Left lung (tissue), 14 donors: ENCODE measurements at places on chromosomes 16 and 17. TPM values are rescaled to one million over a fixed set of nuclear protein-coding genes. Genes with fewer than 3 reads are reported as not detected.

GRCh38 chr17:3944485-3945388 is 19.5 kb downstream of the ATP2A3 start:
- no peak for DNase-seq

Gene FBXW10B
- 1.3 TPM for polyA plus RNA-seq

- no peak for DNase-seq
Measured at GRCh38 chr16:85182286-85182685, 70.0 kb upstream of the CIBAR2 start.

DNA sequence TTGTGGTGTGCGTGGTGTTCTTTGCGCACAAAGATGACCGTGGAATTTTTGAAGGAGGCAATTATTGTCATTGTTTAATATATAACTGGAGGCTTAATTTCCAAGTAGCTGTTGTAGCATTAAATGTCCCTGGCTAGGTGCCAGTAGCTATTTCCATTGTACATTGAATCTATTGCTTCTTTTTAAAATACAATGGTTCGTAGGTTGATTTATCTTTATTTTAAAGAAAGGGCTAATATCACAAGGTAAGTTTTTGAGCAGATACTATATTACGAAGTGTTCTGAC is 127.1 kb downstream of the RPTOR start:
- DNase-seq: no peak

Gene SLC38A10
- 64.7 TPM for polyA plus RNA-seq

DNA sequence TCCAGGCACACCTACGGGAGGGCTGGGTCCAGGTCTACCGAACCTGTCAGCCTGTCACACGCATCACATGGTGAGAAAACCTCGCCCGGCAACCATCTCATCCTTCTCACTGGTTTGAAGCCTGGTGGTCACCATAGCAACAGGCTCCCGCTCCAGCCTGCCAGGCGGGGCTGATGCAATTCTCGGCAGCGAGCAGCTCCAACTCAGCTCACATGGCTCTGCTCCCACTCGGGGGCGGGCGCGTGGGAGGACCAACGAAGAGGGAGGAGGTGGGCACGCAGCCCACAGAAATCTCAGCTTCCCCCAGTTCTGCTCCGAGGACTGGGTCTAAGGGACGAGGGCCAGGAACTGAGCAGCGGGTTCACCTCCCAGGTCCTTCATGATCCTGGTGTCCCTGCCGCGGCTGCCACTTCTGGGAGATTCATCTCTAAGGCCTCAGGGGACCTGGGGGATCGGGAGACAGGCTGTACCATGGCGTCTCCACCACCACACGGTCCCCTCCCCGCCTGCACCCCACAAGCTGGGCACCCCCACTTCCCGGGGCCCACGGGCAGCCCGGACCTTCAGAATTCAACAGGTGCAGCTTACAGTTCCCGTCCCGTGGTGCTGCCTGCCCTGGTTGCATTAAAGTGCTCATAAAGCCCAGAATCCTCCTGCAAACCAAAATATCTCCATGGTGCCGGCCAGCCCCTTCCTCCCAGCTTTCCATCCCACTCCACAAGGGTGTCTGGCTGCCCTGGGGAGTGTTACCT is 25.8 kb downstream of the ABR start:
- no peak for DNase-seq

GRCh38 chr16:46853713-46854443 is 22.9 kb upstream of the C16orf87 start:
- peak; percentile 86 for DNase-seq

Gene CHMP1A
- 60.8 TPM for polyA plus RNA-seq

DNA sequence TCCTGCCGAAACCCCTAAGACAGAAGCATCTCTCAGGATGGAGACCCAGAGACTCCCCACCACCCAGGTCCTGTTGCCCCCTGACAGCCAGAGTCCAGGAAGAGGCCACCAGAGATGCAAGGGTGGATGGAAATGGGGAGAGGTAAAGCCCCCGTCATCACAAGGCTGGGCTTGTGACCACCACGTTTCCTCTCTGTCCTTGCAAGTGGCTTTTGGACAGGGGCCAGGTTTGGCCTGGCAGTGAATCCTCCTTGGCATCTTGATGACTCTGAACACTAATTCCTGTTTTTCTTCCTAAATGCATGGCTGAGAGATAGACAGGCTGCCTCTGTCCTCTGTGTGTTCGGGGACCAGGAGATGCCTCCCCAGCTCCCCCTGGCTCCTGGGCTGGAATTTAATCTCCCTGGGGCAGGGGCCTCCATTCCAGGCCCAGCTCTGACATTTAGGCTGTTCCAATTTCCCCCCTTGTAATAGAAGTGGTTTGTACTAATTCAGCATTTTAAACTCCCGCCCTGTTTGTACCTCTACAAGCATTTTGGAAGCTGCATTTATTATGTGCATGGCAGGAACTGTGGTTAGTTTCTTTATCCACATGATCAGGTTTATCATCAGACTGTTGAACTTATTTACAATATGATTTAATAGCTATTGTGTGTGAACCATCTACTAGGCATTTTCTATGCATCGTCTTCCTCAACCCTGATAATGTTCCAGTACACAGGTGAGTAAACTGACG is 116.1 kb upstream of the IRX6 start:
- DNase-seq: no peak

GRCh38 chr17:19004421-19005136 is at the start of gene FAM83G:
Gene FAM83G, minus strand, starts transcription at chr17:19004764. Its CDS starts 723 bp downstream, at chr17:19004041.
- peak; percentile 84 for DNase-seq
